ENCODE measurements at places on chromosomes 6 and 20. TPM values are rescaled to one million over a fixed set of nuclear protein-coding genes. Genes with fewer than 3 reads are reported as not detected.

Gene ARFGEF3
- polyA plus RNA-seq, result 0.51 TPM

Gene RAMACL
- 0.15 TPM for polyA plus RNA-seq

Gene PNPLA1
- not detected for polyA plus RNA-seq

Gene PRSS35
- polyA plus RNA-seq, result 0.05 TPM

Gene RAET1E
- 18.5 TPM for polyA plus RNA-seq

Gene PSMB1
- polyA plus RNA-seq, result 442 TPM

Gene MYBL2
- polyA plus RNA-seq, result 12.7 TPM

Gene EPPIN
- polyA plus RNA-seq, result not detected

Gene SFTA2
- not detected for polyA plus RNA-seq

Gene SNTA1
- 8.1 TPM for polyA plus RNA-seq

Gene ADTRP
- polyA plus RNA-seq, result 53.6 TPM

Gene TGIF2
- polyA plus RNA-seq, result 8.2 TPM

Gene GINS1
- 13.0 TPM for polyA plus RNA-seq

Gene EMILIN3
- polyA plus RNA-seq, result 0.02 TPM

Gene KCNQ5
- 4.0 TPM for polyA plus RNA-seq

Gene SLPI
- polyA plus RNA-seq, result 266 TPM

Gene CGA
- not detected for polyA plus RNA-seq

Gene FOXF2
- polyA plus RNA-seq, result 0.15 TPM

Gene PSORS1C2
- not detected for polyA plus RNA-seq
